Spinal cord (tissue), 10 donors: ENCODE measurements at places on chromosomes 1 and 21. TPM values are rescaled to one million over a fixed set of nuclear protein-coding genes. Genes with fewer than 3 reads are reported as not detected.

The RIMS3 gene
- 42.2 TPM for polyA plus RNA-seq

The CACNA1S gene
- polyA plus RNA-seq, result 0.16 TPM

The RSPH1 gene
- 37.5 TPM for polyA plus RNA-seq

The APOBEC4 gene
- not detected for polyA plus RNA-seq

The ZNF326 gene
- 61.2 TPM for polyA plus RNA-seq

The ARHGAP30 gene
- 2.6 TPM for polyA plus RNA-seq

The AGO4 gene
- 27.0 TPM for polyA plus RNA-seq

The ANKRD45 gene
- 15.4 TPM for polyA plus RNA-seq

The GALNT2 gene
- polyA plus RNA-seq, result 57.0 TPM
